ENCODE measurements at places on chromosomes 1 and 21.

- DNase-seq: no peak
These were observed 131.8 kb upstream of the GREM2 start for GRCh38 chr1:240743705-240744104.

- no peak for DNase-seq
These were observed 12.1 kb upstream of the PDC start for GRCh38 chr1:186473047-186473446.

GRCh38 chr1:212700223-212700891 is 717 bp upstream of the BATF3 start:
- DNase-seq: no peak

DNA sequence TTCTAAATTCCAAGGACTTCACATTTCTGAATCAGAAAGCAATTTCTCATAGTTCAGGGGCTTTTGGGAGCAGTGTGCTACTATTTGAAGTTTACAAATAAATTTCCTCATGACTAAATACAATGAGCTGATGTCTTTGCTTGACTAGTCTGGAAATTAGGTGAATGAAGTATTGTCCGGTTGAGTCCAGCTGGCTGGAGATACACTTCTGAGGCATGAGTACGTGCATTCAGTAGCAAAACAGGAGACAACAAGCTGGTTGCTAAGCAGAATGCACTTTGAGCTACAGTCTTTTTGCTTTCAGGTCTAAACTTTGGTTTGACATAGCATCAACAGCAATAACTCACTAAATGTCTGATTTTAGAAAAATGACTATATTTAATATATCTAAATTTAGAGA is 27.1 kb downstream of the ZNHIT6 start:
- DNase-seq: no peak

GRCh38 chr1:201450721-201451291 is 18.2 kb downstream of the PHLDA3 start:
- DNase-seq: no peak

GRCh38 chr1:236211815-236212214 is 69.5 kb downstream of the GPR137B start:
- DNase-seq: no peak

GRCh38 chr1:10625554-10625953 is 150.8 kb downstream of the PEX14 start:
- DNase-seq: no peak

DNA sequence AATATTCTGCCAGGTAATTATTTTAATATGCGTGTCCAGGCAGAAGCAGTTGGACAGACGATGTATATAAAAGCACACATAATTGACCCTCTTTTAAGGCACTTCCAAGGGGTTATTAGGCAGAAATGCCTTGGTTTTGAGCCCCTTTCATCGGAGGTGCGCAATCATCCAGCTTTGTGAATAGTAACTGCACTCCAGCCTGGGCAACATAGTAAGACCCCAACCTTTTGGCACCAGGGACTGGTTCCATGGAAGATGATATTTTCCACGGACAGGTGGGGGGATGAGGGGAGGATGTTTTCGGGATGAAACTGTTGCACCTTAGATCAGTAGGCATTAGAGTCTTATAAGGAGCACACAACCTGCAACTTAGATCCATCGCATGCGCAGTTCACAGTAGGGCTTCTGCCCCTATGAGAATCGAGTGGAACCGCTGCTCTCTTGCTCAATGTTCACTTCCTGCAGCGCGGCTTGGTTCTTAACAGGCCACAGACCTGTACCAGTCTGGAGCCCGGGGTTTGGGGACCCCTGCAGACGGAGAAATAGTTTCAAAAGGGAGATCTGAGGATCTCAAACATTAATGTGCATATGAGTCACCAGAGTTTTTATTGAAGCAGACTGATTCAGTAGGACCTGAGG is 1.8 kb upstream of the MCOLN2 start:
- DNase-seq: no peak

DNA sequence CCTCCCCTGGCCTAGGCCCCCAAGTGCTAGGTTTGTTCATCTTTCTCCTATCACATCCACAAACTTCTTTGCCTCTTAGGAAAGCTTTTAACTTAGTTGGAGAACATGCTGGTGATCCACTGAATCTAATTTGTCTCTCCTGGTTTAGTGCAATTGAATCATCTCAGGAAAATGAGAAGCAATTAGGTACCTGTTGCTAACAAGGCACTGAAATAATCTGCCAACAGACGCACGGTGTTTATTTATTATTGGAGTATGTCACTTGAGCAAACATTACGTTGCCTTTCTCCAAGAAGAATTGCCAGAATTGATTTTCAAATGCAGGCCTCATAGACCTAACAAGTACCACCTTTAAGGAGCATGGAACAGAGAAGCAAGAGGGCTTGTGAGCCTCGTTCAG is 309.4 kb downstream of the NFIA start:
- DNase-seq: no peak

GRCh38 chr1:6028042-6028850 is 17.4 kb upstream of the KCNAB2 start:
- no peak for DNase-seq

GRCh38 chr1:66311092-66311491 is 222.9 kb upstream of the SGIP1 start:
- no peak for DNase-seq

DNA sequence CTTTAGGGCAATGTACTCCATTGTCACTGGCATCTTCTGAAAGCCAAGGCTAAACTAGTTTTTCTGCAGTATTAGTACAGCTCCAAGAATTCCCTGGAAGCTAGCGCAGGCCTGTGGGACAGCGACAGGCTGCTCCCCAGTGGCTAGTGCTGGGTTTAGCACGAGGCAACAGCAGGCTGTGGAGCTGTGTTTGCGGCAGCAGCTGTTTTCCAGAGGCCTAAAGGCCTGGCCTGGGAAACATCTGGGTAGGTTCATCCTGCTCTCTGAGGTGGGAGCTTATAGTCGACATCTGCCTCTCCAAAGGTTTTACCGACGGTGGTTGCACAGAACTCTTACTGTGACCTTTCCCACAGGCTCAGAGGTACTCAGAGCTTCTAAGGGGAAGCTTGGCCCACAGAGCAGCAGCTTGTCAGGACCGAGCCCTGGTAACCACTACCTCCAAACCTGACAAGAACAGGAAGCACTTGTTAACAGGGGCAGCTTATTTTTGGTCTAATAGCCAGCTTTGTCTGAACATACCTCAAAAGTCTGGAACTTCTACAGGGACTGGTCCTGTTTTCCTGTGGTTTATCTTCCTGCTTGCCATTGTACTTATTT is 17.2 kb downstream of the CC2D1B start:
- DNase-seq: no peak

DNA sequence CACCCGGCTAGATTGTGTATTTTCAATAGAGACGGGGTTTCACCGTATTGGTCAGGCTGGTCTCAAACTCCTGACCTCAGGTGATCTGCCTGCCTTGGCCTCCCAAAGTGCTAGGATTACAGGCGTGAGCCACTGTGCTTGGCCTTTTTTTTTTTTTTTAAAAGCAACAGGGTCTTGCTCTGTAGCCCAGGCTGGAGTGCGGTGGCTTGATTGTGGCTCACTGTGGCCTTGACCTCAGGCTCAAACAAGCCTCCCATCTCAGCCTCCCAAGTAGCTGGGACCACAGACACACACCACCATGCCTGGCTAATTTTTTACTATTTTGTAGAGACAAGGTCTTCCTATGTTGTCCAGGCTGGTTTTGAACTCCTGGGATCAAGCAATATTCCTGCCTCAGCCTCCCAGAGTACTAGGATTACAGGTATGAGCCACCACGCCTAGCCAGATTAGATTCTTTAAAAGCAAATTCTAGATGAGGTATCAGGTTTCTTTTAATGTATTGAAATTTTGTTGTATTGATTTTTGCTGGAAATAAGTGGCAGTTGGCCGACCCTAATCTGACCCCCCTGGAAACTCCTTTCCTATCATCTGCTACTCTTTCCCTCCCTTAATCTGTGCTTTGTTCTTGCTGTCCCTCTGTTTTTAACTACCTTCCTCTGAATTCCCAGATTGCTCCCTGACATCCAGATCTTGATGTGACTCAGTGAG is 26.6 kb downstream of the ZFYVE9 start:
- DNase-seq: no peak

GRCh38 chr1:31778763-31779488 is 14.8 kb upstream of the ADGRB2 start:
- DNase-seq: no peak

DNA sequence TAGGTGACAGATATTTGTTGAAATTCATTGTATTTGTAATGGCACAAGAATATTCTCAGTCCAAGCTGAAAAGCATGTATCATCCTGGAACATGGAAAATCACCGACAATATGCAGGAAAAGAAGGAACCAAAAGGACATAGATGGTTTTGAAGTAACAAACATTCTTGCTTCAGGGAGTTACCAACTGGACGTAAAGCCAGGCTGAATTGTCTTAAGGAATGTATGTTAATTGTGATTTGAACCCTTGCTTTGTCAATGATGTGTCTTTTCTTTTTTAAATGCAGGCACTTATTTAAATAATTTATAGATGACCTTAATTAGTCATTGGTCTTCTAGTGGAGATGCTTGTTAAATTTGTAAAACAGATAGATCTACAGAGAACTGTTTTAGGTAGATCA is 489.4 kb upstream of the ZP4 start:
- DNase-seq: no peak

DNA sequence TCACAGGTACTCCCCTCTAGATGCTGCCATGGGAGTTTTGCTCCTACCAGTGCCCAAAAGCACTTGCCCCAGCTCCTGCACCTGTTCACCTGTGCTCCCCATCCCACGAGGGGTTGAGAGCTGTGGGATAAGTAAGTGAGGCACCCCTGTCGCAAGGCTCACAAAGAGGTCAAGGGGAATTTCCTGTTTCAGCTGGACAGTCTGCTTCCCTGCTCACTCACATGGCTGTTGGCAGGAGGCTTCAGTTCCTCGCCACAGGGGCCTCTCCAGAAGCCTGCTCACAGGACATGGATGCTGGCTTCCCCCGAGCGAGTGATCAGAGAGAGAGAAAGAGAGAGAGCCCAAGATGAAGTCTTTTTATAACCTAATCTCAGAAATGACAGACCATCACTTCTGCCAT is 8.7 kb upstream of the NCMAP start:
- no peak for DNase-seq

- no peak for DNase-seq
These were observed 4.6 kb upstream of the KNCN start for GRCh38 chr1:46555826-46556619.

DNA sequence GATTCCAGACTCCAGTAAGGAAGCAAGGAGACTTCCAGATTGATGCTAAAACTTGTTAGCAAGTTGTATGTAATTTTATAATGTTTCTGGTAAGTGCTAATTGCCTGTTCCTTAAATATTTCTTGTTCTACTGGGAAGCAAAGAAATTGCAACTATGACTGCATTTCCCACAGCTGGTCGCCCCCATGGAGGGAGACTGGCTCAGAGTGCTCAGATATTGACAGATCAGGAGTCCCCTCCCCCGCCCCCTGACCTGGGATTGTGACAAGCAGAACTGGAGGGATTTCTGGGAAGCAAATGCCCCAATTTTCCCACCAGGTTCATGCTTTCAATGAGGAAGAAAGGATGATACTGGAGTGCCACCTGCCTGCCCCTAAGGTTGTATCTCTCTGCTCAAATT is 82.2 kb upstream of the HMGB4 start:
- no peak for DNase-seq

All from hematopoietic multipotent progenitor cell treated with erythropoietin and hydrocortisone succinate and interleukin-3 and kit ligand, for 15 days (in vitro differentiated cells).